ENCODE measurements at places on chromosomes 11 and 22. TPM values are rescaled to one million over a fixed set of nuclear protein-coding genes. Genes with fewer than 3 reads are reported as not detected.

The C1QTNF4 gene
- 1.5 TPM for total RNA-seq

The OR51E2 gene
- total RNA-seq, result not detected

The TMEM121B gene
- total RNA-seq, result 0.15 TPM

The APOBEC3B gene
- total RNA-seq, result 3.5 TPM

The CHCHD10 gene
- total RNA-seq, result 1.9 TPM

The PNPLA5 gene
- total RNA-seq, result not detected

The PRMT3 gene
- total RNA-seq, result 17.5 TPM

The SHANK3 gene
- total RNA-seq, result 11.7 TPM

The GRM5 gene
- under 0.01 TPM for total RNA-seq

The KCNJ1 gene
- not detected for total RNA-seq

The SCGB1C1 gene
- not detected for total RNA-seq

The CELF1 gene
- 67.6 TPM for total RNA-seq

The ADORA2A gene
- total RNA-seq, result 9.4 TPM

The NPAS4 gene
- not detected for total RNA-seq

The DENND6B gene
- 1.3 TPM for total RNA-seq

The CNGA4 gene
- under 0.01 TPM for total RNA-seq

The TSGA10IP gene
- total RNA-seq, result not detected

The MB gene
- total RNA-seq, result not detected

The SMCO4 gene
- total RNA-seq, result 16.7 TPM

The LMO1 gene
- total RNA-seq, result not detected

All from epithelial cell of umbilical artery (primary cell).